ENCODE measurements at places on chromosomes 4 and X.

- DNase-seq, result no peak
These were observed 108.8 kb upstream of the ENPEP start for GRCh38 chr4:110367156-110367555.

DNA sequence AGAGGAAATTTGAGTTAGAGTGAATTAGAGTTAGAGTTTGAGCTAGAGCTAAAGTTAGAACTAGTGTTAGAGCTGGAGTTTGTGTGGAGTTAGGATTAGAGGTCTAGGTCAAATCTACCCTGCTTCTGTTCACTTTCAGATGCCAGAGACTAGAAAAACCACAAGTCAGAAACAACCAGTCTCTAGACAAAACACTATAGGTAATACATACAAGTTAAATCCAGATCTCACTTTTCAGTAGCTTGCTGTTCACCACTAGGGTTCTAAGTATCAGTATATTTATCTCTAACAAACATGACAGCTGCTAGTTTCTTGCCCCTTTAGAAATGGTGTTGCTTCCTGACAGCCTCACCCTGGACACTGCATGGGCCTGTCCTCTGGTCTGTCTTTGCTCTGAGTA is 300.7 kb downstream of the ARAP2 start:
- DNase-seq, result no peak

DNA sequence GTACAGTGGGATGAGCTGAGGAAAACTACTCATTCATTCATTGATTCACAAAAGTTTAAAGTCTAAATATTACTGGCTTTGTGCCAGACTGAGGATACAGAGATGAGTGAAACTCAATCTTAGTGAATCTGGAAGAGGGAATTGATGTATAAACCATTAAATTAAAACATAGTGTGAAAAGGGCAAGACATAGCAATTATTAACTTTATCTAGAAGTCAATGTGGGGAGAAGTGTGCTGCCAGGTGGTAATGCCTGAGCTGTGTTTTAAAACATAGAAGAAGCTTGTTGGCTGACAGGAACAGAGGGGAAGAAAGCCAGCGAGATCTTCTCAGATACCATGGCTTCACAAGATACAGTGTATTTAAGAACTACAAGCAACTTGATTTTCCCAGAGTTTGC is 153.4 kb downstream of the BMPR1B start:
- DNase-seq, result no peak

DNA sequence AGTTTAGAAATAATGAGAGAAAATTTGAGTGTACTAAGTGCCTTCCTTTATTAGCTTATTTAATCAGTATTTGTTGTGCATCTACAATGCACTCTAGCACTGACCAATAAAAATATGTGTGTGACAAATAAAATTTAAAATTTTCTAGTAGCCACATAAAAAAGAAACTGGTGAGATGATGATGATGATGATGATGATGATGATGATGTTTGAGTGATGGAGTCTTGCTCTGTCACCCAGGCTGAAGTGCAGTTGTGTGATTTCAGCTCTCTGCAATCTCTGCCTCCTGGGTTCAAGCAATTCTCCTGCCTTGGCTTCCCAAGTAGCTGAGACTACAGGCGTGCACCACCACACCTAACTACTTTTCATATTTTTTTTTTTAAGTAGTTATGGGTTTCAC is 110.2 kb downstream of the RNF150 start:
- DNase-seq, result no peak

GRCh38 chrX:141924293-141924692 is 20.6 kb downstream of the MAGEC1 start:
- DNase-seq, result no peak

DNA sequence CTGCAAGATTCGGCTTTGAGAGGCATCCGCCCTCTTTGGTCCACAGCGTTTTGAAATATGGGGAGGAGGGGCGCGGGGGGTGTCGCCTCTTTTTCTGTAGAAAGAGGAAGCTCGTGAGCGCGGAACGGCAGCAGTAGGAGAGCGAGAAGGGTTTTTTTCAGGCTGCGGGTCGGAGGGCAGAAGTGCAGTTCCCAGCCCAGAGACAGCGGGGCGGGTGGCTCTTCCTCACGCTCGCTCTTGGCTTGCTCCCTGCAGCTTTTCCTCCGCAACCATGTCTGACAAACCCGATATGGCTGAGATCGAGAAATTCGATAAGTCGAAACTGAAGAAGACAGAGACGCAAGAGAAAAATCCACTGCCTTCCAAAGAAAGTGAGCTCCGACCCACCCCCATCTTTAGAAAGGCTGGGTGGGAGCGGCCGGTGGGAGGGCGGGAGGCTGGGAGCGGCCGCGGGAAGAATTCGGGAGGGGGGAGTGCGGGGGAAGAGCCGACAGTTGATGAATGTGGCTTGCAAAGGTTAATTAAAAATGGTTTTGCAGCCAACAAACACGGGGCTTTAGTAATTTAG is 1.2 kb downstream of the TMSB4X start:
- DNase-seq, result no peak

DNA sequence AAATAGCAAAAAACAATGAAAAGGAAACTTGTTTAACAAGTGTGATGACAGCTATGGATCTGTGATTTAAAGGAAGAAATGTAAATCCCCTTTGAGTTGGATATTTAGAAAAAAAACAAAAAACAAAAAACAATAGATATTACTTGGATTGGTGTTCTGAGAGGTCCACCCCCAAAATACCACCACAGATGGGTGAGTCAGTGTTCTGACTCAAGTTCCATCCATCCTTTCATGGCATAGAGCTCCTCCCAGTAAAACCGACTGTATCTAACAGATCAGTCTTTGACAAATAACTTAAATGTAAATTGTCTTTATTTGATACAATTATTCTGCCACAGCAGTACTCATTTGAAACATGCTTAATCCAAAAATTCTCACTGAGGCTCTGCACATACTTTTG is 27.4 kb downstream of the TMPRSS11B start:
- no peak for DNase-seq

DNA sequence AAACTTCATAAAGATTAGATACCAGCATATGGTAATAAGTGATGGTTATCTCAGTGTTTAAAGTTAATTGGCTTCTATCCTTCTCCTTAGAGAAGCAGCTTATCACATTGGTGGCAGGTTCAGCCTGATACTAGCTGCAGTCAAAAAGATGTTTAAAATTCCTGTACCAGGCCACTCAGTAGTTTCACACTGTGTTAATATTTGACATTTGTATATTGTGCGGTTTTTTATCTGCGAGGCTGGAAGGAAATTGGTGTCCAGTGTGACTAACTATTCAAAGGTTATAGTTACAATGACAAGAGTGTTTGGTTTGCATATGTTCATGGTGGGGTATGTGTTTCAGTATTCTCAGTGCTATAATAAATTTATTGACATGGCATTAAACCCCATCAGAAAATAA is 27.5 kb upstream of the TBC1D8B start:
- no peak for DNase-seq

GRCh38 chrX:10617186-10617998 is 3.0 kb downstream of the MID1 start:
- DNase-seq, result no peak

GRCh38 chr4:100165809-100166208 is 24.5 kb downstream of the DDIT4L start:
- no peak for DNase-seq

DNA sequence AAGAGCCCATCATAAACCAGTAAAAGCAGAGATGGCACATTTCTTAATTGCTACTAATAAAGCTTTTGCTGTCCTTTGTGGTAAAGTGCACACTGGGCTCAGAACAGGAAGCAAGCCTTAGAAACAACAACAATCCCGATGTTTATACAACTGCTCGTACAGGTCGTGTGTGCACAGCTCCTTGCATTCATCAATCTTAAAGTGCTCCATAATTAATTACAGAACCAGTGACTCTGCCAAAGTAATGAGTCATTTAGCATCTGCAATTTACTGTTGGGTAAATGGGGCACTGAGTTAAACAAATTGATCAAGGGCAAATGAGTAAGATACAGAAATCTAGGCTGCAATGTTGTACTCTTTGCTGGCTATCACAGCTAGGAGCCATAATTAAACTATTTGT is 61.3 kb upstream of the TXK start:
- no peak for DNase-seq

Measured in stimulated activated CD8-positive, alpha-beta memory T cell treated with anti-CD3 and anti-CD28 coated beads, Interleukin-15, amount 100 ng/mL, for 4 hours (primary cell).